ENCODE measurements at places on chromosomes 7 and 10.

GRCh38 chr10:32941357-32941756 lies 16.7 kb downstream of the ITGB1 start:
- no peak for DNase-seq

- no peak for DNase-seq
Measured at GRCh38 chr10:10914144-10914543, 103.5 kb upstream of the CELF2 start.

DNA sequence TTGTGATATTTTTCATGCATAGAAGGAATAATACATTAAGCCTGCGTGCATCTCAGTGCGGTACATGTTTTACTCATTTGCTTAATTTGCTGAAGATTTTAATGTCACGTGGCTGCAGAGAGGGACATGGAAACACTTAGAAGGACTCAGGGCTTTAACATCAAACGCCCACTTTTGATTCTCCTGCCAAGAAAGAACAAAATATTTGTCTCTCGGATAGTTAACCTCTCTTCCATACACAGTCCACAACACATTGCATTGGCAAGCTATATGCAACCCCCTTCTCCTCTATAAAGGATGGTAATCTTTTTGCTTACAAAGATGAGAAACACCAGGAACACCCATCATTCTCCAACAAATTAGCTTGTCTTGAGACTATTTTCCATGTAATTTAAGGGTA lies 148.0 kb upstream of the NRP1 start:
- no peak for DNase-seq

- no peak for DNase-seq
Measured at GRCh38 chr10:71831646-71832552, 19.2 kb downstream of the PSAP start.

GRCh38 chr10:70051848-70052247 lies 798 bp upstream of the MACROH2A2 start:
- DNase-seq, result no peak

DNA sequence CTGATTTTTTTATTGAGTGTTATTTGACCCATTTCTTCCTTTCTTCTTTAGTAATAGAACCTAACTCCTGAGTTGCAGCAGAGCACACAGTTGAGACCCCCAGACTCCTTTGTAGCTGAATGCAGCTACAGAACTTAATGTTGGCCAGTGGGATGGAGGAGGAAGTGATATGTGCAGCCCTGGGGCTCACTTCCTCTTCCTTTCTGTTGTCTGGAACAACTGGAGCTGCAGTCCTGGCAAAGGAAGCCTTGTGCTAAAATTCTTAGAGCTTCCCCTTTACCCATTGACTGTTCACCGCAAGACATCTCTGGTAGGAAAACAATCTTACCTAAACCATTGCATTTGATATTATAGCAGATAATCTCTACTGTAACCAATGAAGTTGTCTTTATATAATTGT lies 86.6 kb downstream of the ITGB8 start:
- DNase-seq, result no peak

DNA sequence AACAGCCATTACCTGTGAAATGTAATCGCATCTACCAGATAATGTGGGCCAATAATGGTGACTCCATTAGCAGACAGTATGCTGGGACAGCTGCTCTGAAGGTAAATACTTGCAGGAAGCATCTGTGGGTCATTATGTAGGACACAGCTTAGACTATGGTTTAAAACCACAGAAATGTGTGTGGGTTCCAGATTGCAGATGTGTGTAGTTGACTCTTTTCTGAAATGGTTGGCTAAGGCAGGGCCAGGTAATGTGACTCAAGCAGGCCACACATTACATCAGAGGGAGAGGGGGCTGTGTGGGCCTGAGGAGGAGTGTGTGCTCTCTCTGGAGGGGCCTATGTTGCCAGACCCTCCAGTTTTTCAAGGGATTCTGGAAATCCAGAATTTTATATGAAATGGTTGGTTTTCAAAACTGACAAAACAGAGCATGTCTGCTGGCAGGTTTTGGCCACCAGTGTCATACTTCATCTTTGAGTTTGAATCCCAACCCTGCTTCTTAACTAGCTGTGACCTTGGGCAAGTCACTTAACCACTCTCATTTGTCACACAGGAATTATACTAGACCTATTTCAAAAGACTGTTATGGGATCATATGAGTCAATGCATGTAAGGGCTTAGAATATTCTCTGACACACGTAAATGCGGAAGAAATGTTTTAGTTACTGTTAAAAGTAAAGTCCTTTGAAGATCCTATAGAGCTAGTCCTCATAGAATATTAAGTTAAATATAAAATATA lies 64.5 kb downstream of the MCMBP start:
- DNase-seq, result no peak

- no peak for DNase-seq
Measured at GRCh38 chr10:49457686-49458085, 61.8 kb upstream of the DRGX start.

- no peak for DNase-seq
Measured at GRCh38 chr7:142838461-142839213, 16.2 kb upstream of the EPHB6 start.

GRCh38 chr10:28120043-28120749 lies 121.3 kb upstream of the ODAD2 start:
- DNase-seq, result no peak

DNA sequence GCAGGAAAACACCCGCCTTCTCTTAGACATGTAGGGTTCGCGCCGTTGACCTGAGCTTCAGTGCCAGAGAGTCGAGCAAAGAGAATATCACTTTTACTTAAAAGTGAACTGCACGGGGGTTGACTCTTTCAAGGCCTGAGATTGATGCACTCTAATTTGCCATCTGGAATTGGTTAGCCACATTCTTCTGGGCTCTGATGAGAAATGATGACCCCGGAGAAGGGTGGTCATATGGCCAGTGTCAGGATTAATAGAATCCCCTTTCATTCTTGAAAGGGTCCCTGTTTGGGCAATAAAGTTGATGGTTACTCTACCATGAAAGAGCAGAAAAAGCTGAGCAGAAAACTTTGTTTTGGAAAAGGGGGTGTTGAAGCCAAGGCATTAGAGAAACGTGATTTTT lies 31.2 kb downstream of the GRK5 start:
- no peak for DNase-seq

- no peak for DNase-seq
Measured at GRCh38 chr7:64630496-64630895, 35.4 kb upstream of the ZNF107 start.

DNA sequence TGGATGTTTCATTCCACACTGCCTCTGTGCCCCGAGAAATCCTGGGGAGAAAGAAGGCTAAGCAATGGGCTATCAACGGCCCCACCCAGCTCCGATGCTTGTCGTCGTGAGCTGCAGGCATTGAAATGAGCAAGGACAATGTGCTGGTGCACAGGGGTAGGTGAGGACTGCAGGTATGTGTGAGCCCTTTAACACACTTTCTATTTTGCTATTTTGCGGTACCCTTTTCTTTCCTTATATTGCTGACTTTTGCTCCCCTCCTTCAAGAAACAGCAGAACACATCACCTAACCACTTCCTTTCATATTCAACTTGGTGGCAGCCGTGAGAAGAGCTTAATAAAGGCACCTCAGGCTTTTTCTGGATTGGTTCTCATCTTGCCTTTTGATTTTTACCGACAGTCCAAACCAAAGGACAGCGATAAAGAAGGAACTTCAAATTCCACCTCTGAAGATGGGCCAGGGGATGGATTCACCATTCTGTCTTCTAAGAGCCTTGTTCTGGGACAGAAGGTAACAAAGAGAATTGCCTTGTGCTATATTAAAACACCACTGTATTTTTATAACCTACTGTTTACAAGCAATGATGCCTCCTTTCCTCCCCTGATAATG lies 39.2 kb downstream of the AIFM2 start:
- DNase-seq, result no peak

GRCh38 chr10:118592675-118593330 lies 2.6 kb downstream of the PRLHR start:
- DNase-seq, result no peak
